ENCODE measurements at places on chromosomes 3 and 15.

DNA sequence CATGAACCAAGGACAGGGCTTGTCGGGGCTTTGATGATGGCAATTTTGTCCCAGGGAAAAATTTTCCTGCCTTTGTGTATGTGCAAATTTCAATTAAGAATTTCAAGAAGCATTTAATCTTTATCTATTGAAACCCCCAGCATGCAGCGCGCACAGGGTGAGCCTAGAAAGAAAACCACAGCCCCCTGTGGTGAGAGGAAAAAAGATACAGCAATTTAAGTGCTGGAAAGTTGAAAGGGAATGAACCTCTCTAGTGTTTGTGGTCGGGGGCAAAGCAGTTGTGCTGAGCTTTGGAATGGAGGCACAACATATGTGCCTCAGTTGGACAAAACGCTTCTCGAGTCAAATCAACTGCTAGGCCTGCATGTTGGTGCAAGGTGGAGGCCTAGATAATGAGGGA lies 111.8 kb upstream of the C15orf61 start:
- no peak for DNase-seq

DNA sequence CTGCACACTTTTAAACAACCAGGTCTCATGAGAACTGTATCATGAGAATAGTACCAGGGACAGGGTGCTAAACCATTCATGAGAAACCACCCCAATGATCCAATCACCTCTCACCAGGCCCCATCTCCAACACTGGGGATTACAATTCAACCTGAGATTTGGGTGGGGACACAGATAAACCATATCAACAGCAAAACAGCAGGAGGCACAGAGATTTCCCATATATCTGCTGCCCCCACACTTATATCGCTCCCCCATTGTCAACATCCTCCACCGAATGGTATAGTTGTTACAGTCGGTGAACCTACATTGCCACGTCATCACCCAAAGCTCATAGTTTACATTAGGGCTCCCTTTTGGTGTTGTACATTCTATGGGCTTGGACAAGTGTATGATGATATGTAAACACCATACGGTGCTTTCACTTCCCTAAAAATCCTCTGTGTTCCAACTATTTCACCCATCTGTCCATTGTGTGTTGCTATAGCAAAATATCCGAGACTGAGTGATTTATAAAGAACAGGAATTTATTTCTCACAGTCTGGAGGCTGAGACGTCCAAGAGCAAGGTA lies 224.8 kb downstream of the FAM43A start:
- no peak for DNase-seq

- no peak for DNase-seq
These were observed 282.2 kb upstream of the LRRN1 start for GRCh38 chr3:3516996-3517395.

GRCh38 chr3:10223676-10224639 lies 24.3 kb upstream of the TATDN2 start:
- no peak for DNase-seq

GRCh38 chr3:3586336-3586735 lies 212.9 kb upstream of the LRRN1 start:
- no peak for DNase-seq

- DNase-seq = peak; percentile 6
These were observed 9.0 kb downstream of the PODXL2 start for GRCh38 chr3:127637971-127638370.

DNA sequence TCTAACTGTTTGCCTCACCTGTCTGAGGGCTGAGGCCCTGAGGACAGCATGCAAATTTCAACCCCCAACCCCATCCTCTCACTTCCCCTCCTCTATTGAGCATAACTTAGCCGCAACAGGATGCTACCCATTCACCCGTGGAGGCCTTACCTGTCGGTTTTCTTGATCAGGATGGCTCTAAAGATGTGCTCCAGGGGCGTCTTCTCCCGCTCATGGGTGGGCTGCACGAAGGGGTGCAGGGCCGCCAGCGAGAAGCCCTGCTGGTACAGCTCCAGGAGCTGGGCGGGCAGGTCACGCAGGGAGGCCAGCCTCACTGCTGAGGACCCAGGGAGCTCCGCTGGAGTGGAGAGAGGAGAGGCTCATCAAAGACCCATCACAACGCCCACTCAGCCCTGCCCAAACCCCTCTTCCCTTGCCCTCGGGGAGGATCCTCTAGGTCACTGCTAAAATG lies 79.8 kb downstream of the RFTN1 start:
- DNase-seq = no peak

DNA sequence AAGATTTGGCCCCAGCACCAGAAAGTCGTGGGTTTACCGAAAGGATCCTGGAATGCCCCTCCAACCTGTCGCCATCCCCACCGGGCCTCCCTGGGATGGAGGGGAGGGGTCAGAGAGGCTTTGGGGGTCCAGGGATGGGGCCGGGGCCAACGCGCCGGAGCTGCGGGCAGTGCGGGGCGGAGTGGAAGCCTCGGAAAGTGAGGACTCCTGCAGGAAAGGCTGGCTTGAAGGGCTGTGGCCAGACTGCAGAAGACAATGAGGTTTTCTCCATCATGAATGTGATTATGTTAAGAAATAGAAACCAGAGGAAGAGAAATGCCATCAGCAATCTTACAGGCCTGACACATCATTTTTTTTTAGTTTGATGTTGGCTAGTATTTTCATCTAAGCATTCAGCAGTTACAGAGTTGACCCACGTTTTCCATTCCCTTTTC lies 738 bp downstream of the YEATS2 start:
- DNase-seq = peak; percentile 63

DNA sequence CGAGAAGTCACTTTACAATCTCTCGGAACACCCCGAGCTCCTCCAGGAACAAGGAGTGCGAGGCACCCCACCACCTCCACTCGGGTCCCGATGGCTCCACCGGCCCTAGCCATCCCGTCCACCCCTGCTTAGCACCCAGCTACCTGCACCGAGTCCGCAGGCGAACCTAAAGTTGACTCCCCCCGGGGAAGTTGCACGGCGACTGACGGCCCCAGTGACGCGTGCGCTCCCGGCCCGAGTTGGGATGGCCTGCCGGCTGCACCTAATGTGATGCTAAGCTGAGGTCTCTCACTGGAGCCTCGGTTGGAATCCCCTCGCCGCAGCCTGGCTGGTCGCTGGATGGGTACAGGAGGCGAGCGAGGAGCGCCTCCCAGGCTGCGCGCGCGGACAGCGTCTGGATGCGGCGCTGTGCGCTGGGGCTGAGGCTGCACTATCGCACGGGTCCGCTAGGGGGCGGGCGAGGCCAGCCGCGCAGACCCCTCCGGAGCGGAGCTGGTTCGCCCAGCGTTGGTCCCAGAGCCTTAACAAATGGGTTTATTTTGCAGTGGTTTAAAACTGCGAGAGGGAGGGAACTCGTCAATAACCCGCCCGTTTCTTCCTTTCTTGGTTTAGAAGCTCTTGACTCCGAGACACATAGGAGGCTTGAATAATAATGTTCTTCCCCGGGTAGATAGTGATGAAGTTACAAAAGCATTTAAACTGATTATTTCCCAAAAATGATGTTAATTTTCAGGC lies at the start of gene OXTR:
Gene OXTR (minus strand): TSS at position 526 of the 735 bp plus-strand sequence. CDS start 1,426 bp downstream, outside the sequence.
- peak; percentile 72 for DNase-seq

- DNase-seq = no peak
These were observed 517.7 kb downstream of the OTOL1 start for GRCh38 chr3:162014284-162014683.

GRCh38 chr3:102980355-102980696 lies 545.5 kb downstream of the ZPLD1 start:
- DNase-seq = no peak

DNA sequence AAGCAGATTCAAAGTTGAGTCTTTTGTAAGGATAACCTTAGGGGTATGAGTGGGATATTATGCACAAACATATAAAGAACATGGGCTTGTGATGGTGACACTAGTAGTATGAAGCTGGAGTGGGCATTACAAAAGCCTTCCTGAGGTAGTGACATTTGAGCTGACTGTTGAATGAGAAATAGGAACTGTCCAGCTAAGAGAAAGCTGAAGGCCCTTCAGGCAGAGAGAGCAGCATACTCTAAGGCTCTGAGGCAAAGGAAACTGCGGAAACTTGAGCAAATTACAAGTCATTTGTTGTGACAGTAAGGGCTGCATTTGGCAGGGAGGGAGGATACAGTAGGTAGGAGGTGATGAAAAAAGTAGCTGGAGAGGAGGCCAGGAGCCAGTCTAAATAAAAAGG lies 190.7 kb upstream of the CD96 start:
- DNase-seq = no peak

GRCh38 chr3:53161450-53161819 lies 426 bp downstream of the PRKCD start:
- DNase-seq = peak; percentile 27

DNA sequence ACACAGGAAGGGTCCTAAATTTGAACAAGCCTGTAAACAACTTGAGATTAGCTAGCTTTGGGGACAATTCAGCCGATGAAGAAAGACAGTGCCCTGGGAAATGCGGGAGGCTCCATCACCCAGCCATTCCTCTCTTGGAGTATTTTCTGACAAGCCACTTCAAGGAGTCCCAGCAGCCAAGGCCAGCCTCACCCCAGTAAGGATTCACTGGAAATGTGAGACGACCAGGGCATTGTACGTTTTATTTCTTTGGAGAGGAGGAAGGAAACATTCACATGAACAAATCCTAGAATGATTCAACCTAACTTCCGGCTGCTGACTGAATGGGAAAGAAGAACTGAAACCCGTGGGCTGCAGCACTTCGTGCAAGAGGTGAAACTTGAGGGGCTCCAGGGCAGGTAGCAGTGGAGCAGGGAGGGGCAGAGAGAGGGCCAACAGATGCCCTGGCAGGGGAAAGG lies 116.4 kb upstream of the ARHGEF3 start:
- no peak for DNase-seq

- peak; percentile 88 for DNase-seq
These were observed 56.5 kb upstream of the GATA2 start for GRCh38 chr3:128549283-128550112.

DNA sequence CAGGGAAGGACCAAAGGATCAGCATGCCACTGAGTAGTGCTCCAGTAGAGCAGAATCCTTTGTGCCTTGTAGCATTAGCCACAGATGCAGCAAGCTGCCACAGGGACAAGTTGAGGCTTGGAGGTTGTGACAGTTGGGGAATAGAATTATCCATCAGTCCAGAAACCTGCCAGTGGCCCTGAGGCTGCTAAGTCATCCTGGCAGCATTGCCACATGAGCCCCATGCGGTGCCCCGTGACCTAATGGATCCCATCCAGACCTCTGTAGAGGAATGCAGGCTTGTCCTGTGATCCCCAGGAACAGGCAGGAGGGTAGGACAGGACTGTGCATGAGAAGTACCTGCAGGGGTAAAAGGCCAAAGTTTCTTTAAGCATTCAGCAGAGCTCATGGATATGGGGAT lies 51.7 kb downstream of the BOC start:
- no peak for DNase-seq

DNA sequence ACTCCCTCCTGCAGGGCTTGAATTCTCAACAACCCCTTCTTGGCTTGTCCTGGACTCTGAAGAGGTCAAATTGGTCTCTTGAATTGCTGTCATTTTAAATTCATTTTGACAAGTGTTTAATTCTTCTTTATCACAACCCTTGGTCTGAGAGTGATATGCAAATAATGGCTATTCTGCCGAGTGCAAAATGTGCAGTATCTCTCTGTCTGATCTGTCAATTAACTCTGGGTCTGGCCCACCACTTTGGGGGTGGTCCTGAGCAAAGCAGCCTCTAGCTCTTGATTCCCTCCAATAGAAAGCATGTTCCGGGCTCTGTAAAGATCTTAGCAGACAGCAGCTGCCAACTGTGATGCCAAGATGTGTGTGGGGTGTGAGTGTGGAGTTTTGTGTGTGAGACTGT lies 2.2 kb upstream of the IGDCC3 start:
- no peak for DNase-seq

DNA sequence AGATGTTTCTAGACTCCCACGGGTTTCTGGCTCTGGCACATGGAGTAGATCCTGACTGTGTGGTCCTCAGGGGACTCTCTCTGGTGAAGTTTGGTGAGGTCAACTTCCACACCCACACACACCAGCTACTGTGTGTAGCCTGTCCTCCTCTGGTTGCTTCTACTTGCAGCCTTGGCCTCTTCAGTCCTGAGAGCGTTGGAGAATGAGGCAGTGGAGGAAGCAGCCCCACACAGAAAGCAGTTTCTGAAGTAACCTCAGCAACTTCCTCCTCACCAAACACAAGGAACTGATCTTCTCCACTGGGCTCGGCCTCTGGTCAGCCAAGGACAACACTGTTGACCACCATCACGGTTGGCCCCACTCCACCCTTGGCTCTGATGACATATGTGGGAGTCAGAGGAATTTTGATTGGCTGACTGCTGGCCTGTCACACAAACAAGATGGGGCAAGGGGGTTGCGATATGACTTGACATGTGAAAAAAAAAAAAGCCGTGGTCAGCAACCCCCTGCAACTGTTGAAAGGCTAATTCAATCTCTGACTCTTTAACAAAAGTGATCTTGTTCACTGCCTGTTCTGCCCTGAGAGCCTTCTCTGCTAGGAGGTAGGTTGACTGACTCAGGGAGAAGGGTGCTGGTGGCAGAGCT lies 19.6 kb downstream of the CD86 start:
- DNase-seq = no peak

DNA sequence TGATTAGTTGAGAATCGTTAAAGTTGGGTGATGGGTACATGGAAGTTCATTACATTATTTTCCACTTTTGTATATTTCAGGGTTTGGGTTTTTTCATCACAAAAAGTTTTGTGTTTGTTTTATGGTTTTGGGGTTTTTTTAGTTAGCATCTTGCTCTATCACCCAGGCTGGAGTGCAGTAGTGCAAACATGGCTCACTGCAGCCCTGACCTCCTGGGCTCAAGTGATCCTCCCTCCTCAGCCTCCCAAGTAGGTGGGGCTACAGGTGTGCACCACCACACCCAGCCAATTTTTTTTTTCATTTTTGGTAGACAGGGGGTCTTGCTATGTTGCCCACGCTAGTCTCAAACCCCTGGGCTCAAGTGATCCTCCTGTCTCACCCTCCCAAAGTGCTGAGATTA lies 100.1 kb upstream of the CHD2 start:
- no peak for DNase-seq
